Hematopoietic multipotent progenitor cell treated with erythropoietin and hydrocortisone succinate and interleukin-3 and kit ligand, for 6 days (in vitro differentiated cells): ENCODE measurements at places on chromosomes 16 and 17.

DNA sequence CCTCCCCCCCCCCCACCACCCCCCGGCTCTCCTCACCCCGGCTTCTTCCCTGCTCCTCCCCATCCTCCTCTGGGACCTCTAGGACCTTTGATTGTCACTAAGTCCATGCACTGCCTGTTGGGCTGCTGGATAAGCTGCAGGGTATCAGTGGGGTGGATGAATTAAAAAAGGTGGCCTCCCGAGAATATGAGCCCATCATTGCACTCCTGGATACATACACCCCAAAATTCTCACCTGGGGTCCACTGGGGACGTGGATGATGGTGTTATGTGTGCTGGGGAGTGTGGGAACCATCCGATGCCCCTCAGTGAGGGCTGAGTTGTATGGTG lies 88.8 kb downstream of the IRF8 start:
- no peak for DNase-seq

- no peak for DNase-seq
Measured at GRCh38 chr16:67111951-67112444, 2.3 kb downstream of the PHAF1 start.

GRCh38 chr16:77788181-77789084 lies at the start of gene VAT1L:
Gene VAT1L, plus strand, starts transcription at chr16:77788564. Its CDS starts 119 bp downstream, at chr16:77788683.
- peak; percentile 3 for DNase-seq

DNA sequence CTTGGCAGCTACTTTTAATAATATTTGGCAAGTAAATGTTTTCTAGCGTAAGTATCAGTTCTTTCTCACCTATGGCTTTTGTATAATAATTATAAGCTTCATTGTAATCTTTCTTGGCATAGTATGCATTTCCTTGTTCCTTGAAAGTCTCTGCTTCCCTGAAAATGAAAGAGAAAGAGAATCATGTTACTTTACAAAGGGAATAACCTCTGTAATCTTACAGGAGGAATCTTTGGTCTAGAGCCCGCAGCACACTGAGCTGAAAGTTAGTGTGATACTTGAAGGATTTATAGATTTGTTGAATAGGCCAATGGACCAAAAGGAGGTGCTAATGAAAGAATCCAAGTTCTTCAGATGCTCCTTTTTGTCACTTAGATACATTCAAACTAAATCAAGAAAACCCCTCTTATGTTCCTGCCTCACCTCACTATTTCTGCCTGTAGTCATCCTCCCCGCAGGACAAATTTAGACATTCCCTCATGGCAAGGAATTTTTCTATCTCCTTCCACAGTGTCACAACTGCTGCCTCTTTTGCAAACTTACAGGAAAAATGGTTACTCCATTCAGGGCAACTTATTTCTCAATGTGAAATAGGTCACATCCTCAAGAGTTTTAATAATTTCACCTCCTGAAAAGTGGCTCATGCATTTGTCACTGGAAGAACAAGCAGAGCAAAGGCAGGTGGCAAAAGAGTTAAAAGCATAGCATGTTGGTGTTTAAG lies 16.7 kb downstream of the DNAJC7 start:
- DNase-seq: no peak

DNA sequence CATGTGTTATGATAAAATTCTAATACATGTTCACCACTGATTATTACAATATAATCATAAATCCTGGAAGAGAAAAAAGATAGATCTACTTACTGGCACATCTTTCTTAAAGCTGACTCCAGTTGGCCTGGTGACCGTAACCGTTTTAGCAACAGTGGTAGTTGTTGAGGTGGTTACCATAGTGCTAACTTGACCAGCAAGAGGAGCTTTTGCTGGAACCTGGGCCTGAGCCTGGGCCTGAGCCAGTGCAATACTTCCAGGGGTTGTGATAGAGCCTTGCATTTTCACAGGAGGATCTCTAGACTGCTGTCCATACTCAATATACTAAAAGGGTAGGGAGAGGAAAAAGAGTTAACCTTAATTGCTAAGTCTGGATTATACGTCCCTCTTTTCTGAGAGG lies 36.2 kb downstream of the SETD6 start:
- DNase-seq: no peak

DNA sequence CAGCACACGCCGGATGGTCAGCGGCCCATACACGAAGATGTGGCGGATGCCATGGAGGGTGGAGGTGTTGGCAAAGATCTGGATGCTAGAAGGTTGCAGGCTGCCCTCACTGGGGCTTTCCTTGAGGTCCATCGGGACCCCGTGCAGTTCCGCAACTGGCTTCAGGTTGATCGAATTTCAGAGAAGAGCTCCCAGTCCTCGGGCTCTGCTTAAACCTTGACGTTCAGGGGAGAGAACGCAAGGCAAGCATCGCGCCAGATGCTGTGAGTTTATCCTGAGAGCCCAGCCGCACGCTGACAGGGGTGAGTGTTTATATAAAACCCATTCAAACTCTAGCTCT lies 98.7 kb upstream of the CCL2 start:
- DNase-seq: no peak

DNA sequence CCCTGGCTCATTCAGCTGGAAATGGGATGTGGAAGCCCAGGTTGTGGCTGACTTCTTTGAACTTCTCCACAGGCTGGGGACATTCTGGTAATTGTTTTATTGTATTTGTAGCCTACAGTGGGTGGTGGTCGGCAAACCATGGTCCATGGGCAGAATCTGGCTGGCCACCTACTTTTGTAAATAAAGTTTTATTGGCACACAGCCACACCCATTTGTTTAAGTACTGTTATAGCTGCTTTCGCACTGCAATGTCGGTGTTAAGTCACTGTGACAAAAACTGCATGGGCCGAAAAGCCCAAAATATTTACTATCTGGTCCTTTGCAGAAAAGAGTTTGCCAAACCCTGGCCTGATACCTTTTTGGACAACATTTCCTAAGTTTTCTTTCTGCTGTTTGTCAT lies 86.2 kb downstream of the NTN1 start:
- no peak for DNase-seq

DNA sequence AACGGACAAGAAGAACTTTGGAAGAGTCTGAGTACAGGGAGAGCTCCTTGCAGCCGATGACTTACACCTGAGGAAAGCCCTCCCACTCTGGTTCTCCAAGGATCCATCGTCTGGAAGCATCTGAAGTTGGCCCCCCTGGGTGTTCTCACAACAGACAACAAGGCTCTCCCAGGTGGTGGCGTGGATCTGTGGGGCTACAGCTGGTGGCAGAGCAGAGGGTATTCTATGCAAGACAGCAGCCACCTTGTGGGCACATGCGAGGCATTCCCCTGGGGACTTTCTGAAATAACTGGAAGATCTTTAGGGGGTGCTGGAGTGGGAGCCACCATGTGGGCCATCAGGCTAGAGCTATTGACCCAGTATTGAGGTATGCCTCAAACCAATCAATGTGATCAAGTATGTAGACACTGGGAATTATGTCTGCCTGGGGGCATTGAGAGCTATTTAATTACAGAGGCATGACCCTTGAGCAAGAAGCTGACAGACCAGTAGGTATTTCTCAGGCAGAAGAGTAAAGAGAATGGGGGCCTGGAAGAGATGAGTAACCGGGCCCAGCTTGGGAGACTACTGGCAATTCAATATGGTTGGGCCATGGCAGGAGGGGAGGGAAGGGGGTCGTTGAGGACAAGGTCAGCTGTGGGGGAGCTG lies 6.9 kb upstream of the KRT19 start:
- peak; percentile 28 for DNase-seq

- no peak for DNase-seq
Measured at GRCh38 chr17:44920565-44920940, 5.3 kb upstream of the GFAP start.

GRCh38 chr17:42845918-42846593 lies 1.7 kb downstream of the AOC2 start:
- DNase-seq: no peak

GRCh38 chr17:66570447-66571195 lies 264.3 kb upstream of the CACNG5 start:
- no peak for DNase-seq

- DNase-seq: no peak
Measured at GRCh38 chr16:1146409-1146808, 6.5 kb upstream of the CACNA1H start.

DNA sequence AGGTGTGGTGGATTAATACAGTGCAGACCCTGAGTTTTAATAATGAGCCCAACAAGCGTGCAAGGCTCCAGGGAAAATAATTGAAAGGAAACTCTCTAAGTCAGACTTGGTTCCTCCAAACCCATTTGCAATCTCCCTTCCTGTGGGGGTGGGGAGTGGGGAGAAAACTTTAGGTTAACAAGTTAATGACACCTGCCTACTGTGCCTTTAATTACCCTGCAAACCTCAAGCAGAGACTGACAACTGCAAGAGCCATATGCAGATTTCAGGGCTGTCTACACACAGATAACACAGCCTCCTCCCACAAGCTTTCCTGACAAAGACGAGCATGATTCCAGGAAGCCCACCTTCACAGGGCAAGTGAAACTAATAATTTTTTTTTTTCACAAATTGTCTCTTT lies 359.3 kb downstream of the HS3ST4 start:
- no peak for DNase-seq

- peak; percentile 86 for DNase-seq
Measured at GRCh38 chr17:40303009-40303657, 5.8 kb upstream of the RARA start.
